Myocyte (in vitro differentiated cells): ENCODE measurements at places on chromosomes 7 and 10.

GRCh38 chr10:58842860-58843376, 330.2 kb downstream of the BICC1 start:
- no peak for DNase-seq

GRCh38 chr7:19317461-19317860, 172.2 kb upstream of the FERD3L start:
- no peak for DNase-seq

DNA sequence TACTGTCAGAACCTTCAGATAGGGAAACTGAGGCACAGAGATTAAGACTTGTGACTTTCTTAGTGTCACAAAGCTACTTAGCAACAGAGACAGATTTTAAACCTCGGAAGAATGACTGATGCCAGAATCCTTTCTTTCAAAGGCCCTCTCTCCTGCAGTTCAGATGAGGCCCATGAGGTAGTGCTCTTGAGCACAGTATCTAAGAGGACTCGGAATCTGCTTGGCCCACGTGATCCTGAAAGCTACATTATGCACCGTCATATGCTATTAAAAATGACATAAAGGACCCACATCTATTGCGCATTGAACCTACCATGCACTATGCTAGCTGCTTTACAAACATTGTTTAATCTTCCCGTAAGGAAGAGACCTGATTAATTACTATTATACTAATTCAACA, 355.9 kb downstream of the SFMBT2 start:
- no peak for DNase-seq

DNA sequence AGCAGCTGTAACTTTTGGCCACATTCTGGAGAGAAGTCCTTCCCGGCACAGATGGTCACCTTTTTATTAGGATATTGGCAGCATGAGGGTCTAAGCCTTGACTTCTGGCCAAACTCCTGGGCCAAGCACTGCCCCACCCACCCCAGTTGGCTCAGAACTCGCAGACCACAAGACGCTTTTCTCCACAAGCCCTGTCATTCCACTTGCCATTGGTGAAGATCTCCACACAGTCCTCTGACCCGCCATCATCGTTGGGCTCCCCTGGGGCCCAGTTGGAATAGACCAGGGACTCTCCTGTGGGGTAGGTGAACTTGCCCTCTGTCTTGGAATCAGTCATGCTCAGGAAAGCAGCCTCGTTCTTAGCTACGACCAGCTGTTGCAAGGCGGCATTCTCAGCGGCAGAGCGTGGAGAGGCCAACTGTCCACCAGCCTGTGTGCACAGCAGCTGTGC, 11.2 kb downstream of the SFTPD start:
- DNase-seq: peak; percentile 95

DNA sequence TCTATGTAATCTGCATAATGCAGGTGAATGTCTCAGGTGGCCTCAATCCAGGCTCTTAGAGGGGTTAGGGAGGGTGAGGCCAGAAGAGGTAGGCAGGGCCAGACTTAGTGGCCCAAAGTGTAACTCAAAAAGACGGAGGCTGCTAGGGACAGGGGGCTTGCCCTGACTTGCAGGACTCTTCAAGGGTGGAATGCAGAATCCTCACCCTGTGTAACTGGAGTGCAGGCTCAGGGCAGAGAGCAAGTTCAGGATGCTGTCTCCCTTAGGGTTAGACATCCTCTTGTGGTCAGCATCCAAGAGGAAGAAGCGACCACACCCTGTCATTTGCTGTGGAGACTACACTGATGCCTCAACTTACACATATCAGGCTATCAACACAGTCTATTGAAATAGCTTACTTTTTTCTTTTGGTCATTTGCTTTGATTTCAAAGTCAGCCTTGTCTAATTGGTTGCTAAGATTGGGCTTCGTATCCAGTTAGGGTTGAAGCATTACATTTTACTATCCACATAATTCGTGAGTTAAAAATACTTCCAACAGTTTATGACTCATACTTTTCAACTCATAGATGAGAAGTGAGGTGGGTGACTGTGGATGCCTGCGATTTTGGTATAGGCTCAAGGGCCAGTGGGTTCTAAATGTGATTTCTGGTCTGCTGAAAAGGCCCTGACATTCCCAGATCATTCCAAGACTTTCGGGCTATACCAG, 563.6 kb downstream of the SUGCT start:
- no peak for DNase-seq

- no peak for DNase-seq
Observed at GRCh38 chr10:48384699-48384982, 78.2 kb downstream of the MAPK8 start.

DNA sequence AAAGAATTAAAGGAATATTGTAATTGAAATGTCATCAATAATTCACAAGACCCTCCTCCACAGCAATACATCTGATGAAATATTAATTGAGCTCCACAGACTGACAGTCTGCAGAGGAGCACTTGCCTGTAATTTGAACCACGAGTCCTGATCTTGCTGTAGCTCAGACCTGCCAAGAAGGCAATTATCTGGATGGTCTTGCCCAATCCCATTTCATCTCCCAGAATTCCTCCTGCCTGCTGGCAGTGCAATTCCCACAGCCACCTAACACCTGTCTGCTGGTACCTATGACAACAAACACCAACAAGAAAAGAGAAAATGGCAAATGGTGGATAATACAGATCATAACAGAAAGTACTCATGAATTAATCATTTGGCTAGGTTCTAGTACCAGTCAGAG, 38.5 kb downstream of the ERCC6 start:
- DNase-seq: peak; percentile 49

- DNase-seq: no peak
Observed at GRCh38 chr10:59366290-59366689, 3.9 kb upstream of the FAM13C start.

GRCh38 chr7:84629640-84630318, 435.2 kb upstream of the SEMA3A start:
- DNase-seq: no peak

GRCh38 chr10:58373442-58373827, 11.8 kb upstream of the TFAM start:
- peak; percentile 15 for DNase-seq

- peak; percentile 24 for DNase-seq
Observed at GRCh38 chr10:102501201-102502028, 1.1 kb downstream of the ACTR1A start.

- DNase-seq: no peak
Observed at GRCh38 chr10:65555192-65555591, 1370.6 kb upstream of the LRRTM3 start.

DNA sequence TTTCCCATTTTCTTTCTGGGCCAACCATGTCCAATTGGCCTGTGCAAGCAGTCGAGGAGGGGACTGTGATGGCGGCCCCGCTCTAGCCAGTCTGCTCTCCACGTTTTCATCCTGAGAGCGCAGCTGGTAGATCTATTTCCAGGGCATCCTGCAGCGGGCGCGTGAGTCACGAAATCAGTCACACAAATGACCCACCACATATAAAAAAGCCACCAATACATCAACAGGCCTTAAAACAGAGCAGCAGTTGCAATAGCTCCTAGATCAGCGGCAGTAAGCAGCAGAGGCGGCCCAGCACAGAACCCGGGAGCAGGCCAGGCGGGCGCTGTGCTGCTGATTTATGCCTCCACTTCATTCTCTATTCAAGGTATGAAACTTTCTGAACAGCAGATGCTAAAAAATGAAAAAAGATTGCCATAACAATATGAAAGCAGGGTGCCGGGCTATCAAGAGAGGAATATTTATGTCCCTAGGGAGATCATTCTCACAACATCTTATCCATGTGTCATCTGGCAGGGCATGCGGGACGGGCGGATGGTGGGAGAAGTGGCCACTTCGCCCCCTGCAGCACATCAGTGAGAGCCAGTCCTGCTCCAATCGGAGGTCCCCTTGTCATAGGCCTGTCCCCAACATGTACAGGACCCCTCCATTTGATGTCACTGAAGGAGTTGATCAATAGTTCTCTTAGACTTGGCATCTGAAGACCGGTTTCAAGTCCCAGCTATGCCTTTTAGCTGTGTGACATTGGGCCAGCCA, 98.0 kb upstream of the GPR26 start:
- DNase-seq: peak; percentile 6

- DNase-seq: peak; percentile 33
Observed at GRCh38 chr7:15751191-15751701, 64.8 kb upstream of the MEOX2 start.

DNA sequence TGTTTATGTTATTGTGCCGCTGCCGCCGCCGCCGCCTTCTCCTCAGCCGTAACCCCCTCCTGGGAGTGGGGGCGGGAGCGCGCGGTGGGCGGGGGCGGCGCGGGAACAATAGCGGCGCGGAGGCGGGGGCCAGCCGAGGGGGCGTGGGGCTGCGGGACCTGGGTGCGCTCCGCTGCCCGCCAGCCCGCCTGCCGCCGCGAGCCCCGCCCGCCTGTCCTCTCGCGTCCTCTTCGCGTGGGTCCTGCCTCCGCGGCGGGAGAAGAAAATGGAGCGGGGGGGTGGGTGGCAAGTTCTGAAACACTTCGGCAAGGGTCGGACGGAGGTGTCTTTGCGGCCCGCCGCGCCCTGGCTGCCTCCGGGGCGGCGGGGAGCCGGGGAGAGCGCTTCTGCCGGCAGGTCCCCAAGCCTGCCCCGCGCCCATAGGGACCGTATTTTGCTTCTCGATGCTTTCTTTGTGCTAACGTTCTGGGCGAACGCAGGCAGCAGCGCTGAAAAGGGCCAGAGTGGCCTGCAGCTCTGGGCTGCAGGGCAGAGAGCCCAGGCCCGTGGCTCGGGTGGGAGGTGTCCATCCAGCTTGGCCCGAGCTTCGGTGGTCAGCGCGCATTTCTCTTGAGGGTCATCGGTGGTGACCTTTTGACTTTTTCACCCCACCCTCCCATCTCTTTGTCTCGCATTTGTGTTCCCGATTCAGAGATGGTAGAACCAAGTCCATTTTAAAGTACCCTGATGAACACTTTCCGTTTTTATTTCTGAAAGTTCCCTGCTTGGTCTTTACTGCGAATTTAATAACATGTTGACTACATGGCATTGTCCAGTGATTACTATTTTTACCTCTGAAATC, 613 bp downstream of the MAPK8 start:
- DNase-seq: peak; percentile 58

DNA sequence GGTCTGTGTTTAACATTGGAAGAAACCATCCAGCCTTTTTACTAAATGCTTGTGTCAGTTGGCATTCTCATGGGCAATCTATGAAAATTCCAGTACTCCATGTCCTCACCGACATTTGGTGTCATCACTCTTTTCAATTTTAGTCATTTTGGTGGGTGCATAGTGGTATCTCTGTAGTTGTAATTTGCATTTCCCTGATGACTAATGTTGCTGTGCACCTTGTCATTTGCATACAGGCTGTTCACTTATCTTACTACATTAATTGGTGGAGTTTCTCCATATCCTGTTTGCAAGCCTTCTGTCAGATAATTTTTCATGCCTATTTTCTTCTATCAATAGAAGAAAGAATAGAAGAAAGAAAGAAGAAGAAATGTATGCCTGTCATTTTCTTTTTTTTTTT, 73.7 kb downstream of the PLPP4 start:
- DNase-seq: no peak

DNA sequence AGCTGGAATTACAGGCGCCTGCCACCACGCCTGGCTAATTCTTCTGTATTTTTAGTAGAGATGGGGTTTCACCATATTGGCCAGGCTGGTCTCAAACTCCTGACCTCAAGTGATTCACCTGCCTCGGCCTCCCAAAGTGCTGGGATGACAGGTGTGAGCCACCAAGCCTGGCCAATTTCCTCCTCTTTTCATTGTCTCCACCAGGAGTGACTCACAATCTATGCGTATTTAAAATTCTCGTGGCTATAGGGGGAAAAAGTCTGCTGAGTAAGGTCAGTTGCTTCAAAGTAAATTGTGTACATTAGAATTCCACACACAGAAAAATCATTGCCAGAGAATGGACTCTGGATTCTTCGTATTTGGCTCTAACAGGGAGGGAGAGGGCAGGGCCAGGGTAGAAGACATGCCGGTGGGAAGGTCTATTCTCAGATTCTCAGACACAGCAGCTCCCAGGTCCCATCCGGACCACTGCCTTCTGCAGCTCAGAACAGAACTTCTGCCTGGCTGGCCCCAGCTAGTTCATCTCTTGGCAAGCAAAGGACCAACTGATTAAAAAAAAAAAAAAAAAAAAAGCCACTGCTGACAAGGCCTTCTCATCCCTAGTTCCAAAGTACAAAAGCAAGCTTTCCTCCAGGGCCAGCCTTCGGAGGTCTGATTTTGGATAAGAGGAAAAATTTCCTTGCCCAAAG, 22.2 kb downstream of the PSPH start:
- no peak for DNase-seq

DNA sequence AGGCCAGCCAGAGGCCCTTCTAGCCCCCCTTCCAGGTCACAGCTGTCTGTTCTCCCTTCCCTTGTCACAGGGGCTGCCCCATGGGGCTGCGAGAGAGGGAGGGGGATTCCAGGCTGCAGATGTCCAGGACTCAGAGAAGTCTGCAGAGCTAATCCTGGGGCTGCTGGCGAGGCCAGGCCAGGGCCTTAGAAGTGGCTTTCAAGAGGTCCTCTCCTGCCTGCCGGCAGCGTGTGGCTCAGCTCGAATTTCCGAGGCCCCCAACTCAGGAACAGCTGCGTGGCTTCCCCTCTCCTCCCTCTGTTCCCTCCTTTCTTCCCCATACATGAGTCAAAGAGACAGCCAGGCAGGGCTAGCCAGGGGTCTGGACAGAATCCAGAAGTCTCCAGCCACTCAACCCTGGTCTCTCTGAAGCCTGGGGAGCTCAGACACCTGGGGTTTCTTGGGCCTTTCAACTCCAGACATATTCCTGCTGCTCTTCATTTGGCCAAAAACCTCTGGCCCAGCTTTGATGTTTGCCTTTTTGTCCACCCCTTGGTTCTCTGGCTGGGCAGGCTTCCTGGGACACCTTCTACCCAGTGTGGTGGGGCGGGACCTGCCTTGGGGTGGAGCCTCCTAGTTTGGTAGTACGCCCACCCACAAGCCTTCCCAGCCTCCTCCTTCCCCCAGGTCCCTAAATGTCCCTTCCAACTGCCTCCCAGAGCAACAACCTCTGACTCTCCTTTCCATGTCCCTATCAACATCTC, 21.8 kb upstream of the EIF5AL1 start:
- peak; percentile 92 for DNase-seq

GRCh38 chr7:158638001-158638400, 50.4 kb upstream of the PTPRN2 start:
- DNase-seq: no peak

DNA sequence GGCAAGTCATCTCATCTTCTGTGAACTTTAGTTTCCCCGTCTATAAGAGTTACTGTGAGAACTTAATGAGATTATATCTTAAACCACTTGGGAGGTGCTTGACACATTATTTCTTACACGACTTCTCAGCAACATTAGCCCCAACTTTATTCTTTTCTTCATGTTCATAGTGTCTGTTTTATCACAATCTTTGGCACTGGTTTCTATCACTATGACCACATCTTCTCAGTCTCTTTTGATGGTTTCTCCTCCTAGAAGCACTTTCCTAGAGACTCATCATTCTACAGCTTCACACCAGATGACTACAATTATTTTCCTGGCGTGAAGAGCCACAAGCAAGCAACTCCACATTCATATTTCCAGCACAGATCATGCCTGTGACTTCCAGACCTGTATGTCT, 26.5 kb upstream of the BET1 start:
- no peak for DNase-seq

GRCh38 chr10:94320285-94320914, 42.3 kb downstream of the NOC3L start:
- DNase-seq: peak; percentile 72
